CD4-positive, alpha-beta T cell treated with Interleukin-1 beta for 1 hour (primary cell): ENCODE measurements at places on chromosomes 13 and 19.

DNA sequence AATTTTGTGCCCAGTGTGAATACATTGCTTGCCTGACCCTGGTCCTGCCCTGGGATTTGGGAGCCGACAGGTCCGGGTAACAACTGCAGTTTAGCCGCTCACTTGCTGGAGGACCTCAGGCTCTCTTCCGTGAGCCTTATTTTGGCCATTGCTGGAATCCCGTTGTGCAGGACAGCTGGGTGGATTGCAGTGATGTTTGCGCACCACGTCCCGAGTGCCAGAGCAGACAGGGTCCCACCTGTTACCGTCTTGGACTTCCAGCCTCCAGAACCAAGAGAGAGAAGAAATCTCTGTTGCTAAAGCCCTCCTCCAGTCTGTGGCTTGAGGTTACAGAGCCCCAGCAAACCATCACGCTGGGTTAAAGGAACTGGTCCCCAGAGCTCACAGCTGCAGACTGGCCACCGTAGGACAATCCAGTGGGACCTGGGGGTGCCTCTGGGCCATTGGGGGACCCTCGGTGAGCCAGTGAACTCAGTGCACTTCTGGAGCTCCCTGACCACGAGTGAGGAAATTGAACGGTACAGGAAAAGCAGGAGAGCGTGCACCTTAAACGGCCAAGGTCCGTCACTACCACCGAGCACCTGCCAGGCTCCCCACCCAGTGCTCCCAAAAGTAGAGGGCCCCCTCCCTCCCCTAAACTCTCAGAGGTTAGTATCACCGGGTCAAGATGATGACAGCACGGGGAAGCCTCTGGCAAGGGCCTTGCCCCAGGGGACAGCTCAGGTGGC, 92.9 kb downstream of the GNG7 start:
- DNase-seq: no peak

GRCh38 chr13:66558506-66558905, 671.6 kb downstream of the PCDH9 start:
- no peak for DNase-seq

DNA sequence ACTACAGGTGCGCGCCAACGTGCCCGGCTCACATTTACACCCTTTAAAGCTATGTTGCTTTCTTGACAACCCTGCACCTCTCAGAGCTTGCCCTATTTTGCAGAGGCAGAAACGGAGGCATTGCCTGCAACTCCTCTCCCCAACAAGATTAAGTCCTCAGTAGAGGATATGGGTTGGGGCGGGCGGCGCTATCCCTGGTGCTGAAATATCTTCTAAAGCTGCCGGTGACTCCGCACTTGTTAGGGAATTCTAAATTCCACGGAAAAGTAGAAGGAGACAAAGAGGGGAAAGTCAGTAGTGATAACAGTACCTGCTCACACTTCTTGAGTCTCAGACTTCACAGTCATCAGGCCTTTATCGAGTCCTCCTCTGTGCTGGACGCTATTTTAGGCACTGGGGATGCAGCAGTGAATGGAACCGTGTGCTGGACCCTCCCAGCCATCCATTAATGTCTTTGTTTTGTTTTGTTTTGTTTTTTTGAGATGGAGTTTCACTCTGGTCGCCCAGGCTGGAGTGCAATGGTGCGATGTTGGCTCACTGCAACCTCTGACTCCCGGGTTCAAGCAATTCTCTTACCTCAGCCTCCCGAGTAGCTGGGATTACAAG, 18.0 kb downstream of the SLC5A5 start:
- no peak for DNase-seq

DNA sequence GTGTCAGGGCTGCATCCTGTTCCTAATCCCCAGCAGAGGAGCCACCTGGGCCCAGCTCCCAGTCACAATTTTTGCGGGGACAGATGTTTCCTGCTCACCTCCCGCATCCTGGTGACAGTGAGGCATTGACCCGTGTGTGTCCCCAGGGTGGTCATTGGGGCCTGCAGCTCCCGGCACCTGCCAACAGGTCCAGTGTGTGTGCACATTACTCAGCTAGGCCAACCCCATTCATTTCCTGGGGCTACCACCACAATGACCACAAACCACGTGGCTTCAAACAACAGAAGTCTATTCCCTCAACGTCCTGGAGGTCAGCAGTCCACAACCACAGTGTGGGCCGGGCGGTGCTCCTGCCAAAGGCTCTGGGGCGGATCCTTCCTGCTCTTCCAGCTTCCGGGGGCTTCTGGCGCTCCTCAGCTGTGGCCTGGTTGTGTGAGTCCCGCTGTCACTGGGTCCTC, 11.9 kb upstream of the F2RL3 start:
- DNase-seq: no peak

- DNase-seq: no peak
These were observed 80.4 kb downstream of the DHRS12 start for GRCh38 chr13:51723529-51723928.

GRCh38 chr13:78228940-78229339, 310.3 kb upstream of the EDNRB start:
- no peak for DNase-seq

- DNase-seq: no peak
These were observed 17.0 kb downstream of the ILF3 start for GRCh38 chr19:10670876-10671804.

DNA sequence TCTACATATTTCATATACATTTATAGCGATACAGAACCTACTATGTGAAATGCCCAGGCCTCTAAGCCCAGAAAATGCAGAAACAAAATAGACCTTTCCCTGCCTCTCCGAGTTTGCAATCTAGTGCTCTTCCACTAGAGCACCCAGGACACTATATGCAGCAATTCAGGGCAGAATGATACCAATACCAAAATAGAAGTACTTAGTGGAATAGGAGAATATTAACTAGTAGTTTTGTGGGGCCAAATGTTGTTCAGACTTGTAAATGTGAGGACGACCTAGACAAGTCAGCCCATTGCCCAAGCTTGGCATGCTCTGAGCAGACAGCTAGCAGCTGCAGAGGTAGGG, 35.8 kb upstream of the FLT1 start:
- no peak for DNase-seq

GRCh38 chr19:34818270-34818669, 45.3 kb upstream of the ZNF599 start:
- no peak for DNase-seq

GRCh38 chr13:111411151-111411858, 90.9 kb downstream of the TEX29 start:
- no peak for DNase-seq

DNA sequence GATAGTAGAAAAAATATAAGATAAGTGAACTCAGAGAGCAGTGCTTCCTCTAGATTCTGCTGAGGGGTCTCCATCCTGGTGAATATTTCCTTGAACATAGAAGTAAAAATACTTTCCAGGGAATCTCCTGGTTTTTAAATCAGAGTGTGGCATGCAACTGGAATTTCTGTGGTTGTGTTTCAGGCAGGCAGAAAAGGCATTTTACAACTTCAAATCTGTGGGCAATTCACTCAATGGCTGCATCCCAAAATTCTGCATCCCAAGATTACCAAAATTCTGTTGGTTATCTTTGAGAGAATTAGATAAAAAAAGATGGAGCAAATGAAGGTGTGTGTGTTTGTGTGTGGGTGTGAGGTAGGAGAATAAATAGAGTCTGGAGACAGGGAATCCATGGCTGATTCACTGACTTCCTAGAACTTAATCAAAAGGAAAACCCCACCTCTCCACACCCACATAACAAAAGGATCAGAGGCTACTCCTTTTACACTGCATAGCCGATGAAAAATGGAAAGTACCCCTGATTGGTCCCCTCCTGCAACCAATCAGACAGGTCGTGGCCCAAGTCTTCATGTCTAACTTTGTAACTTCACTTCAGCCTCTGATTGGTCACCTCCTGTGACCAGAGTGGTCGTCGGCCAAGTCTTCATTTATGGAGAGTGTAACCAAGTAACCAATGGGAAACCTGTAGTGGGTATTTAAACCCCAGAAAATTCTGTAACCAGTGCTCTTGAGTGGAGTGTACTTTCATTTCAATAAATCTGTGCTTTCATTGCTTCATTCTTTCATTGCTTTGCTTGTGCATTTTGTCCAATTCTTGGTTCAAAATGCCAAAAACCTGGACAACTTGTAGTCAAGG, 112.8 kb downstream of the DLEU7 start:
- no peak for DNase-seq

GRCh38 chr13:32496599-32497160, 41.9 kb downstream of the N4BP2L2 start:
- DNase-seq: no peak

GRCh38 chr13:59991395-59991794, 172.3 kb downstream of the DIAPH3 start:
- no peak for DNase-seq

- DNase-seq: no peak
These were observed 25.8 kb upstream of the CYP2S1 start for GRCh38 chr19:41166944-41167804.

- no peak for DNase-seq
These were observed 22.2 kb downstream of the RCBTB2 start for GRCh38 chr13:48510698-48511097.

- DNase-seq: no peak
These were observed 216.4 kb downstream of the POSTN start for GRCh38 chr13:37382146-37382545.

- peak; percentile 71 for DNase-seq
These were observed 1.7 kb downstream of the ATP13A1 start for GRCh38 chr19:19661675-19662251.

DNA sequence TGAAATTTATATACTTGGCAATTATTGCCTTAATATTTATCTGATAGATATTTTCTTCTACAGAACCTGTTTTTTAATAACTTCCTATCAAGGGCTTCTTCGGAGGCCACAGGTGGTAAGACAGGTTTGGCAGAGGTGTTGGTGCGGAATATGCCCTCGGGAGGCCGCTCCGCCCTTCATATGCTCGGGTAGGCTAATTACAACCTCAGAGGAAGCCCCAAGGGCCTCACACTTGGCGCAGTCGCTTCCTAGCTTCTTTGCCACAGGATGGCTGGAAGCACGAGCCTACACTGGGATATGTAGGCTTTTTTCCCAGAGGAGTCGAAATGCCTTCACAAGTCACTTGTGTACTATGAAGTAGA, 68.8 kb downstream of the LMO7 start:
- DNase-seq: no peak

GRCh38 chr13:73465617-73465971, 406.8 kb downstream of the KLF5 start:
- no peak for DNase-seq

DNA sequence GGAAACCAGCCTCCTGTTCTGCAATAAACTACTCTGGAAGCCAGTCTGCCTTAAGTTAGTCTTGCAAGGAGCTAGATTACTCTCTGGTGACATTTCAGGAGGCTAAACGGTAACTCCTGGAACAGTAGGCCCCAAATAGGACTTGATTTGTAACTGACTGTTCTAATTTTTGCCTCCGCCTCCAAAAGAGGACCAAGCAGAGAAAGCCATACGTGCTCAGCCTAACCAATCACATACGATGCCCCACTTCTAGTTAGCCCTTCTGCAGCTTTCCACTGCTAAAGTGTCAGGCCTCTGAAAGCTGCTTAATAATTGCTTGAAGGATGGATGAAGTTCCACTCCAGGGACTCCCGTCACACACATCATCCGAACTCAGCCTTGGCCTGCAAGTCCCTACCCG, 744 bp downstream of the ZNF805 start:
- no peak for DNase-seq

DNA sequence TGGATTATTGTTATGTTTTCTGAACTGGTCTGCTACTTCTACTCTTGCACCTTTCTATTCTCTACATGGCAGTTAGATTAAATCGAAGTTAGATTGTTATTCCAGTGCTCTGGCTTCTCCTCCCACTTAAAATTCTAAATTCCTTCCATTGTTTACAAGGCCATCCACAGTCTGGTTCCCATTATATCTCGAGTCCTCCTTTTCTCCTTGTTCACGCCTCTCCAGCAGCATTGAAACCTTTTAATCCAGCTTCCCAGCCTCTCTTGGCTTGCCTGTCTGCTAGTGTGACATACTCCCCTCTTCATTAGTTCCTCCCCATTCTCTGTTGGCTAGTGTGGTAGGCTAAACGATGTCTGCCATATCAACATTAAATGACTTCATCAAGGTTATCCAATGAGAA, 54.5 kb downstream of the DNAJC15 start:
- no peak for DNase-seq

DNA sequence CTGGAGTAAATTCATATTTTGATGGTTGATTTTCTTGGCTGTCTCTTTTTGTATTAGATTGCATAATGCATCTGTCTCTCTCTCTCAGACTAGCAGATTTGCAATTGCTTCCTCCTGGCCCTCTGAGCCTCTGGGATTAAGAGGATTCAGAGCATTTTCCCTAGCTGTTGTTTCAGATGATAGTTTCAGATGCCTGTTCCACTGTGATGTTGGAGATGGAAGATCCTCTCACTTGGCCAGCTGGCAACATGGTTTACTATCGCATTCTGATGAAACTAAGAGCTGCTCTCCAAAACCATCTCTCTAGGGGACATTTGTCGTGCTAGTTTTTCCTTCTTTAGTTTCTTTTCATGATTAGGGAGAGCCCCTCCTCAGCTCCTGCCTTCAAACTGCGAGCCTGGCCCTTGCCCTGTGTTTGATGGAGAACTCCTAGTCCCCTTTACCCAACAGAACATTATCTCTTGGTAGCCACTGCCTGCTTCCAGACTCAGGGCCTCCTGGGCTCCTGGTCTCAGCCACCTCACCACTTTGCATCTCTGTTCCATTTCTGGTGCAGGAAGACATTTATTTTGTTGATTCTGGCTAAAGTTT, 244.6 kb downstream of the B3GLCT start:
- no peak for DNase-seq

DNA sequence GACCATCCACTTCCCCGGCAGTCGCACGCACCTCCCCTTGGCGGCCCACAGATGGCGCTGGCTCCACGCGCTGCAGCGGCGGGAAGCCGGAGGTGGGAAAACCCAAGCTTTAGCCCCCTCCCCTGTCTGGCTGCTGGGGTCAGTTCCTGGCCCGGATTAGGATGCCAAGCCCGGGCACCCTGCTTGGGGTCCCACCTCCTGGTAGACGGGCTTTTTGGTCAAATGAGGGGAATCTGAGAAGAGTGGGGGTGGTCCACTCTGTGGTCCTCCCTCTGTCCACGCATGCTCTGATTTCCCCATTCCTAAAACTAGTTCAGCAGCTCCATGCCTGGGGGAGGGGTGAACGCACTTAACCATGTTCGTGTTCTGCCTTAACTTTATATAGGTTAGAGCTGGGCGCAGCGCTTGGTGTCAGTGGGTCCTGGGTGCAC, 8.1 kb upstream of the ADGRE2 start:
- DNase-seq: peak; percentile 34

GRCh38 chr19:294946-295686, 3.9 kb upstream of the PLPP2 start:
- DNase-seq: peak; percentile 28

GRCh38 chr13:32629866-32630265, 43.6 kb downstream of the PDS5B start:
- DNase-seq: no peak

GRCh38 chr13:110628477-110628793, 13.1 kb downstream of the NAXD start:
- DNase-seq: no peak
